GM12892 (cell line): ENCODE measurements at places on chromosomes 7 and 10.

DNA sequence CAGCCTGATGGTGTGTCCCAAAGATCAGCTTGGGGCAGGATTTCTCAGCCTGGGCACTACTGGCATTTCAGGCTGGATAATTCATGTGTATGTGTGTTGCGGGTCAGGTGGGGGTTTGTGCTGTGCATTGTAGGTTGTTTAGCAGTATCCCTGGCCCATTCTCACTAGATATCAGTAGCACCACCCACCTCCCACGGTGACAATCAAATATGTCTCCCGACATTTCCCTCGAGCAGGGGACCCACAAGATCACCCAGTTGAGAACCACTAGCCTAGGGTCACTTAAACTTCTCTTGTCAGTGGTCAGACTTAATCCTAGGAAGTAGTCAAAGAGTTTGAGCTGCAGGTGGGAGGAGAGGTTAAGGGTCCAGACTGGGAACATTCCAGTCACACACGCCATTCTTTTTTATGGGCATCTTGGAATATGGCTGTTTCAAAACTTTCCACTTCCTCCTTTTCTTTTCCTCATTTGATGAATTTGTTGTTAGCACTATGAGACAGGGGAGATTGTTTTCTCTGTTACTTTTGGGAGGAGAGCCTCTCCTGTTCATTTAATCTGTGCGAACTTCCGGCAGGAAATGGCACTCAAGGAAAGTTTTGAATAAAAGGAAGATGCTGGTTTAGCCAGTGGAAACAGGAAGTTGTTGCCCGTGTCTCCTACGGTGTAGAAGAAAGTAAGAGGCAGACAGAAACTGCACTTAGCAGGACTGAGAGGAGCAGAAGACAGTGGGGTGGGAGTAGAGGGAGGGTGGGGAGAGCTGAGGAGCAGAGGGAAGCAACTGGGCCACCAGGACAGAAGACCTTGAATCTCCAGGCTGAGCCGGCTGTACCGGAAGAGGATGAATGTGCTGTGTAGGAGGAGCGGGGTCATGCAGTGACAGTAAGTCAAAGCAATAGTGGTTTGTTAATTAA is 17.6 kb upstream of the EXOC6 start:
- DNase-seq: no peak

- no peak for DNase-seq
Observed at GRCh38 chr7:44449584-44449928, 40.9 kb downstream of the NUDCD3 start.

DNA sequence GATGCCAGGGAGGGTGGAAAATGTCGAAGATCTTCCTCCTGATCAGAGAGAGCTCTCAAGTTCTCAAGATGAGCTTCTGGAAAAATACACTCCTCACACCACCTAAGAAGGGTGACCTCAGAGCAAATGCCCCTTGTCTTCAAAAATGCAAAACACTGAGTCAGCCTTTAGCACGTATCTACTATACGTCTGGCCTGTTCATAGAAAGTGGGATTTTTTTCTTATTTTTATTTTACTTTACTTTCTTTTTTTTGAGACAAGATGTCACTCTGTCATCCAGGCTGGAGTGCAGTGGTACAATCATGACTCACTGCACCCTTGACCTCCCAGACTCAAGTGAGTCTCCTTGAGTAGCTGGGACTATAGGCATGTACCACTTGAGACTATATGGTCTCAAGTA is 57.1 kb downstream of the AFAP1L2 start:
- no peak for DNase-seq

DNA sequence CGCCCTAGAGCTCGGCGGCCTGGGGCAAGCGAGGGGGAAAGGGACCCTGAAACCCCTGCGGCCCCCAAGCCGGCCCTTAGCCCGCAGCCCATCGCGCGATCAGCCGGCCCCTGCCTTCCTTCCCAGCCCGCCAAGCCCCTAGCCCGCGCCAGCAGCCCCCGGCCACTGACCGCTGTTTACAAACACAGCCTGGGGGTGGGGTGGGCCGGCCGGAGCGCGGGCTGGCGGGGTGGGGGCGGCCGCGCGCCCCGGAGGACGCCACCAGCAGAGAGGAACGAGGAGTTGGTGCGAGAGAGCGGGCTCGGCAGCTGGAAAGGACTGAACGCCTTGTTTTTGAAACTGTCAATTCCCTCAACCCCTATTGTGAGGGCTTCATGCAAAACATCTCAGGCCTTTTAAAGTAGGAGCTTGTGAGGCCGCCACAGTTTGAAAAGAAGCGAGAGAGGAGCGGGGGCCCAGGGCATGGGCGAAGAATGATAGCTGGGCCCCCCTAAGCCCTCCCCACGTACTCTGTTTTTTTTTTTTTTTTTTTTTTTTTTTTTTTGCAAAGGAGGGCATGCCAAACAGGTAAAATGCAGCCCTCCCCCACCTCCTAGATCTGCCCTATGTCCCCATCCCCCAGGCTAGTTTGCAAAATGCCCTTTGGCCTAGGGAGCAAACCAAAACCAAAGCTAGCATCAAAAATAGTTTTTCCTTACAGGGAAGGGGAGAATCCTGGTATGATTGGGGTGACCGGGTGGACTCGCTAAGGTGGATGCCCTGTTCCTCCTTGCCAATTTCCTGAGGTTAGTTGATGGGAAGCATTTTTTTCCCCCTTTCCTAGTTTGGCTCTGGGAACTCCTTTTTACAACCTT is 15.0 kb downstream of the SKIDA1 start:
- no peak for DNase-seq

DNA sequence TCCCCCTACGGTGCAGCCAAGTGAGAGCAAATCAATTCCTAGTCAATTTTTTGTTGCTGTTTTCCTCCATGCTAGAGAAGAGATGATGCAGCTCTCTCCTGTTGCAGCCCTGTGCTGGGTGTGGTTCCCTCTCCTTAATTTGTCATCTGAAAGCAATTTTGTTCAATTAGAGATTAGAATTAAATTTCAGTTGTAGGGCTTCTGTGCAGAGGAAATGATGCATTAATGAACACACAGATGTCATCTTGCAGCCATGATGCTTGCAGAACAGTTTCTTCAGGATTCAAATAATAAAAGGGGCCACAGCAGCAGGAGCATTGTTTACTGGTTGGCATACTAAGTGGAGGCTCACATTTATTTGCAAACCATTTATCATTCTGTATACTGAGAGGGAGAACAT is 266.0 kb downstream of the AUTS2 start:
- no peak for DNase-seq
